ENCODE measurements at places on chromosomes 6 and 20.

GRCh38 chr6:41427642-41428335 is 92.4 kb downstream of the NCR2 start:
- no peak for DNase-seq

GRCh38 chr6:110020888-110021287 is 42.8 kb downstream of the GPR6 start:
- no peak for DNase-seq

DNA sequence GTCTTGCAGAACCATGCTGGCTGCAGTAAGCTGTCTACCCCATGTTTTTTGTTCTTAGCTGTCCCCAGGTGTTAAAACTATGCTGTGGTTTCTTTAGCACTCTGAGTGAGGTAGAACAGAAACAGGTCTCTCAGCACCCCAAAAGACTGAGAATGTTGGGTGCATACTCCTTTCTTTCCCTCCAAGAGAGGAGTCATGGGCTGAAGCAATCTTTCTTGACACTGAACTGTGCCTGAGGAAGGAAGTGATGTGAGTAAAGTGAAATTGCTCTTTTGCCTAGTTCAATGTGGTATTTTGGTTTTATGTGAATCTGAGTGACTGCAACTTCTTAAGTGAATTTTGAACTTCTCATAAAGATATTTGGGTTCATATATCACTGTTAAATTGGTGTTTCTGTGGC is 138.0 kb upstream of the MCHR2 start:
- no peak for DNase-seq

DNA sequence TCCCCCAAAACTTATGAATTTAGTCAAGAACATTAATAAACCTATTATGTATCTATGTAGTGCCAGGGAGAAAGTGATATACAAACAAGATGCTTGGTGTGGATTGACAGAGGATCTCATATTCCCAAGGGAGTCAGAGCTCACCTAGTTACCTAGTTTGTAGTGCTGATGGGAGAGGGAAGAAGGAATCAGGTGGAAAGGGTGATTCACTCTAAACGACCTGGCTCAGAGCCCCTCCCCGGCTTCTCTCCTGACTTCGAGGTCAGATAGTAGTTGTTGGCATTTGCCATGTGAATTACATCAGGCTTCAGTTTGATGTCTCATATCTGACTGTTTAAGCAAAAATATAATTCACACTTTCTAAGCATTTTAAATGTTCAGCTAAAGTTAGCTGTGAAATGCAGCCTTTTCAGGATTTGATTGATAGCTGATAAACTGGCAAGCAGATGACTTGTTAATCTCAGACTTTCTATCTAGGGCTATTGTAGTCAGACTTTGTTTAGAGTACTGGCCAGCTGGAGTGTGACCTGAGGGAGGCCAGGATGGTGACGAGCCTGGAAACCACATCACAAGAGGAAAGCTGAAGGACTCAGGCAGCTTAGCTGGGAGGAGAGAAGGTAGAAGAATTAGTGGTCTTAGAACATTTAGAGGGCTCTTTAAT is 123.7 kb downstream of the AKAP7 start:
- DNase-seq = no peak

DNA sequence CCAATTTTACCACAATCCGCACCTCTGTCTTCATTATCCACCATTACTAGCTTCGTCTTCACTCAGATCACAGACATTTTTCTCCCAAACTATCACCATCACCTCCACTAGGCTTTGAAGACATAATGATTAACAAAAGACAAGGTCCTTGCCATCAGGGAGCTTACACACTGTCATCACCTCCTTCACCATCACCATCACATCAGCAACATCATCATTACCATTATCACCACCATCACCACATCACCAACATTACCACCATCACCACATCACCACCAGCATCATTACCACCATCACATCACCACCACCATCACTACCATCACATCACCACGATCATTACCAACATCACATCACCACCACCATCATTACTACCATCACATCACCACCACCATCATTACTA is 4.4 kb upstream of the SLC22A7 start:
- DNase-seq = no peak
